ENCODE measurements at places on chromosomes 1 and 21.

DNA sequence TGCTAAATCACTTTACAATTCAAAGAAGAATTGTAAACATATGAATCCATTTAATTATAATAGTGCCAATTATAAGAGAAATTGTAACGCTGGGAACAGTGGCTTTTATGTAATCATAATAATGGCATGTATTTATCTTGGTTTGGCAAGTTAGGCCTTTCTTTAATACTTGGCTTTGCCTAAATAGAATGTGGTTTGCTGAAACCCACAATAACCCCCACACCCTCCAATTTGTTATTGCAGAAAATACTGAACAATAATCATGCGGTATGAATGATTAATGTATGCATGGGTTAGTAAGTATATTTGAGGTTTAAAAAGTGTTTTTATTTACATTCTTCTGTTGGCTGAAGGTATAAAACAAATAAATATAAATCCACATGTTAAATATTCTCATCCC is 138.2 kb downstream of the NFIA start:
- no peak for DNase-seq

- DNase-seq = no peak
Measured at GRCh38 chr1:198258491-198258890, 101.7 kb downstream of the NEK7 start.

DNA sequence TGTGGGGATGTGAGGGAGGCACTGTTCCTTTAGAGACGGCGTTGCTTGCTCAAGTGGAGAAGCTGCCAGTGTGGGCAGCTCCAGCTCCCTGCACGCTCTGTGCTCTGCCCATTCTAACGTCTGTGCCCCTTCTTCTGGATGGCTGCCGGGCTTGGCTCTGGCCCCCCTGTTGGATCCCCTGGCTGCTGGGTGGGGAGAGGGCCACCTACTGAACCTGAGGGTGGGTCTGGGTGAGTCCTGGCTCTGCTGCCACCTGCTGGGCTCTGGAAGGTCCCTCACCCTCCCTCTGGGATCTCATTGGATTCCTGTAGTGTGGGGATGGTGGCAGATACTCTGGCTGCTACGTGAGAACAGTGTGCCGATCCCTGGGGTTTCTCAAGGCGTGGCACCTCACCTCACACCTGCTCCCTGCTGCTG is 5.0 kb downstream of the PFKL start:
- DNase-seq = peak; percentile 32

GRCh38 chr1:156705321-156705917 is at the start of gene CRABP2:
CRABP2 (minus strand) TSS chr1:156705583; CDS start chr1:156705446, 137 bp downstream.
- peak; percentile 77 for DNase-seq

DNA sequence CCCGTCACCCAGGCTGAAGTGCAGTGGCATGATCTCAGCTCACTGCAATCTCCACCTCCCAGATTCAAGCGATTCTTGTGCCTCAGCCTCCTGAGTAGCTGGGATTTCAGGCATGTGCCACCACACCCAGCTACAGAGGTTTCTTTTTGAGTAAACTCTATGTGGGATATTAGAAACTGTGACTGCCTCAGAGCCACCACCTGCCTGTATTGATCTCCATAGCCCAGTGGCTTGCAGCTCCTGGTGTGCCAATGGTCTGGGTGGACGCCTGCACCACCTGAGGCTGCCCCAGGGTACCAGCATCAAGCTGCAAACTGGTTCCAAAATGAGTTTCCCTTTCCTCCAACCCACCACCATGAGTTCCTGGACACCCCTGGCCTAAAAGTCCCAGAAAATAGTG is 89.7 kb upstream of the SLC44A3 start:
- no peak for DNase-seq

DNA sequence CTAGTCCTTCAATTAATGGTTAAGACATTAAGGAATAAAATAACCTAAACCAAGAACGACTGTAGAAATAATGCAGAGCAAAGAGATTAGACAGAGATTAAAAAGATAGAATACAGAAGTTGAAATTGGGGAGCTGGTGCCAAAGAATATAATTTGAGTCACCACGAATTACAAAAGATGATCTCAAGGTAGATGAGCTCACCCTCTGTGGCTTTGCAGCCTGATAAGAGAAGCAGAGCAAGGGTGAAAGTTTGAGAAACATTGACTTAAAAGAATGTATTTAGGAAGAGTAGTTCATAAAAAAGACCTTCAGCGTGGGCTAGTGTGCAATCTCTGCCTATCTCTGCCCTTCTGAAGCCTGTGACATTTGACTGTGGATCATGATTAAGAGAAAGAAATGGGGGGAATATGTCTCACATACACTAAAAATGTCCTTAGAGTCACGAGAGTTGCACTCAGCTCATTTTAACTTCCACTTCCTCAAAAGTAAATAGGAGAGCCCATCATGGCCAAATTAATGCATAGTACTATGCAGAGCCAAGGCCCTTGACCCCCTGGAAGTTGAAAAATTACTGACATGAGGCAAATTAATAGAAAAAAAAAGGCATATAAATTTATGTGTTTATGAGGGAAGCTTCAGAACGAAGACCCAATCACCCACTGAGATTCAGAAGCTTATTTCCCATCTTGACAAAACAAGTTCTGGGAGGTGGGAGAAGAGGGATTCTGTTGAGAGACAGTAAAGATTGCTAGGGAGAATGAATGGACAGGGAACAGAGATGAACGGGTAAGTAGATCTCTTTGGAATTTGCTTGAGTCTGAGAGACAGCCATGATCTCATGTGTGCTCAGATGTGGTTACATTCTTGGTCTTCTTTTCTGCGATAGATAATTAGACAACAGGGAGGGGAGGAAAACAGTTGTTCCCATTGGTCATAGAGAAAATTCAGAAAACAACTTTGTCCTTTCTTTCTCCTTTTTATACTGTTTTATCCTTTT is 395.4 kb upstream of the LRRC7 start:
- DNase-seq = peak; percentile 32

GRCh38 chr1:173628888-173629287 is 6.2 kb upstream of the TEX50 start:
- no peak for DNase-seq

- DNase-seq = no peak
Measured at GRCh38 chr1:76294482-76295194, 220.1 kb downstream of the ST6GALNAC3 start.

DNA sequence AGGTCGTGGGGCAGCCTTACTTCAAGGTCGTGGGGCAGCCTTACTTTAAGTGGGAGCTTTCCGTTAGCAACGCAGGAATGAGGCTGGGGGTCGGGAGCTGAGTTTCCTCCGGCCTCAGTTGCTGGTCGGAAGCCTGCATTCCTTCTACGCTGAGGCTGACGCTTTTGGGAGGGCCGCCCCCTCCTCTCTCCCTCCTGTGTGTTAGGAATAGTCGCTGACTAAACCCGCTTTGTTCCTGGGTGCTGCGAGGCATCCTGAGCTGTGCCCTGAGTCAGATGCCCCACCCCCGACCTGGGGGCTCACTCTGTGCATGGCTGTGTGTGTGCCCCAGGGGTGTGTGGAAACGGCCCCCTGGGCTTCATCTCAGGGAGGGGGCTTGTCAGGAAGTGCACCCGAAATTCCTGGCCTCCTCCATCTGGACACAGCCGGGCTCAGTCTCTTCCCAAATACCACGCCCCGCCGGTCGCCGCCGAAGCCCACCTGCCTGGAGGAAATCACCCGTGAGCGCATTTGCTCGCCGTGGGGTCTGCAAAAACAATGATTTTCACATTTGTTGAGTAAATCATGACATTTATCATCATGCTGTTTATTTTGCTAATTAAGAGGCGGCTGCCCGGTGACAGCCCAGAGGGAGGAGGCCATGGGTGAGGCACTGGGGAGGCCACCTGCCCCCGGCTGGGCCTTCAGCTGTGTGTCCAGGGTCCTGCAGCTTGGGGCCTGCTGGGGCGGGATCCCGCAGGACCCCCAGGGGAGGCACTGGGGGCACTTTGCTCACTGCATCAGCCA is 121.4 kb downstream of the PRDM16 start:
- no peak for DNase-seq

GRCh38 chr1:47611992-47612391 is 174.1 kb downstream of the FOXD2 start:
- DNase-seq = no peak

GRCh38 chr1:233479110-233479890 is 134.6 kb upstream of the KCNK1 start:
- no peak for DNase-seq

DNA sequence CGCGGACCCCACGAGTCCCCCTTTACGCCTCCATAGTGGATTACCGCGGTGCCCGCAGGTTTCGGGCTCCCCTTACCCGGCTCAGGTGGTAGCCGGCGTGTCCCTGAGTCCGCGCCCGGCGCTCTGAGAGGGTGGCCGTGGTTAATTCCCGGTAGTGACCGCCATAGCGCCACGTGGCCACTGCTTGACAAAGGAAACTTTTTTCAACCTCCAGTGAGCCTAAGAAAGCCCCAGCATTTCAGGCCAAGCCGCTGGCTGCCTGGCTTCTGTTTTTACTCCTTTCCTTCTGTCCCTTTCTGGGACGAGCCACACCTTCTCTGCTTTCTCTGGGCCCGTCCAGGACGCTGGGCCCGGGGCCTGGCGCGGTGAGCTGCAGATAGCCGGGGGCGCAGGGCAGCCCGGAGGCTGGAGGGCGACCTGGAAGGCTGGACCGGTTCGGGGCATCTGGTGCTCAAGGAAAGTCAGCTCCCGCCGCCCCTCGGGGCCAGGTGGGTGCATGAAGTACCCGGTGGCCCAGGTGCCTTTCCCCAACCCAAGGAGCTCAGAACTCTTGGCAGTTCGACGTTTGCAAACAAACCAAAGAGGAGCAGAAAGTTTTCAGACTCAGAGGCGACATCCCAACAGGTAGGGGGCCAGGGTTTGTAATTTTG is 540 bp upstream of the C1orf198 start:
- DNase-seq = peak; percentile 65

GRCh38 chr1:149884433-149885338 is 14.7 kb upstream of the BOLA1 start:
- DNase-seq = peak; percentile 74

GRCh38 chr1:200473698-200474371 is 64.0 kb upstream of the ZNF281 start:
- no peak for DNase-seq

GRCh38 chr1:211349741-211350140 is 23.1 kb downstream of the TRAF5 start:
- DNase-seq = no peak

DNA sequence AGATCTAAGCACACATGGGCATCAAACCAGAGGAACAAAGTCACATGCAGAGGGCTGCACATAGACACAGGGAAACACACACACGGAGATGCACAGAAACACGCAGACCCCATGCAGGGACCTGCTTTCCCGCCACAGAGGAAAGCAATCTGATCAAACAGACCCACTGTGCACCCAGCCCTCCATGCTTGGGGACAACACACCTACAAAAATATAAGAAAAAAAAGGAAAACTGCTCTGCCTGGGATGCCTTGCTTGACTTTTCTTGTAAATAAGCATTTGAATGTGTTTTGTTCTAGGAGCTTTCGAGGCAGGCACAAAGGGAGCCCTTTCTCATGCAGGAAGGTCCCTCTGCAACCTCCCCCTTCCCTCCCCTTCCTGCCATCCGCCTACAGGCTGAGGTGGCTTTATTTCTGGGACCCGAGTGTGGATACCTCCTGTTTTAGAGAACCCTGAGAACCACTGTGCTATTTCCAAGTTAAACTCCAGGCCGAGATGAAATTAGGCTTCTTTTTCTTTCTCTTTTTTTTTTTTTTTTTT is 3.5 kb upstream of the ICMT start:
- DNase-seq = no peak

DNA sequence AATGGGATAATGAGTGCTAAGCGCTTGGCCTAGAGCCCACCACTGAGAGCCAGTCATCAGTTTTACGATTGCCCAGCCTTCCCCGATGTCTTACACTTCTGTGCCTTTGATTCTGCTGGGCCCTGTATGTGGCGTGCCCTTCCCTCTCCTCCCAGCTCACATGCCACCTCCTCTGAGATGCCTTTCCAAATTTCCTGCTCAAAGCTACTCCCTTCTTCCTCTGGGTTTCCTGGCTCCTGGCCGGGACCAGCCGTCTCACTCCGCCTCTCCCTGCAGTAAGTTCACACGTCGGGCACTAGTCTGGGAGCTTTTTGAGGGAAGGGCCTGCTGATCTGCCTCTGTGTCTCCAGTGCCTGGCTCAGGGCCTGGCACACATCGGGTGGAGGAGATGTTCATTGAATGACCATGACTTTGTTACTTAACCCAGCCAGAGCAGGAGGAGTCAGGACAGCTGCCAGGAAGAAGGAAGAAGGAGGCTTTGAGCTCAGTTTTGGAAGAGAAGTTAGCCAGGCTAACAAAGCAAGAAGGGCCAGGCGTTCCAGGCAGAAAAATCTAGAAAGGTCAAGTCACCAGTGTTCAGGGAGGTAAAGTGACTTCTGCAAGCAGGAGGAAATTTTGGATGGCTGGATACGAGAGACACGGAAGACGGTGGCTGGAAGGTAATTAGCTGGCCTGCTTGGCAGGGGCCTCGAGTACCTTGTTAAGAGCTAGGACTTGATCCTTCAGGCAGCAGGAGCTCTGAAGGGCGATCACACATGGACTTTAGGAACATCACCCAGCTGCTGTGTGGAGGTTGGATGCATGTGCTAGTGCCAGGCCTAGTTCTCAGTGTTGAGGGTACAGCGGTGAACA is 63.6 kb downstream of the EPHB2 start:
- DNase-seq = peak; percentile 28

- no peak for DNase-seq
Measured at GRCh38 chr1:97174039-97174704, 452.6 kb downstream of the PTBP2 start.

- DNase-seq = no peak
Measured at GRCh38 chr1:3079381-3080052, 10.5 kb downstream of the PRDM16 start.

- DNase-seq = no peak
Measured at GRCh38 chr1:19445417-19446342, 39.7 kb downstream of the CAPZB start.

DNA sequence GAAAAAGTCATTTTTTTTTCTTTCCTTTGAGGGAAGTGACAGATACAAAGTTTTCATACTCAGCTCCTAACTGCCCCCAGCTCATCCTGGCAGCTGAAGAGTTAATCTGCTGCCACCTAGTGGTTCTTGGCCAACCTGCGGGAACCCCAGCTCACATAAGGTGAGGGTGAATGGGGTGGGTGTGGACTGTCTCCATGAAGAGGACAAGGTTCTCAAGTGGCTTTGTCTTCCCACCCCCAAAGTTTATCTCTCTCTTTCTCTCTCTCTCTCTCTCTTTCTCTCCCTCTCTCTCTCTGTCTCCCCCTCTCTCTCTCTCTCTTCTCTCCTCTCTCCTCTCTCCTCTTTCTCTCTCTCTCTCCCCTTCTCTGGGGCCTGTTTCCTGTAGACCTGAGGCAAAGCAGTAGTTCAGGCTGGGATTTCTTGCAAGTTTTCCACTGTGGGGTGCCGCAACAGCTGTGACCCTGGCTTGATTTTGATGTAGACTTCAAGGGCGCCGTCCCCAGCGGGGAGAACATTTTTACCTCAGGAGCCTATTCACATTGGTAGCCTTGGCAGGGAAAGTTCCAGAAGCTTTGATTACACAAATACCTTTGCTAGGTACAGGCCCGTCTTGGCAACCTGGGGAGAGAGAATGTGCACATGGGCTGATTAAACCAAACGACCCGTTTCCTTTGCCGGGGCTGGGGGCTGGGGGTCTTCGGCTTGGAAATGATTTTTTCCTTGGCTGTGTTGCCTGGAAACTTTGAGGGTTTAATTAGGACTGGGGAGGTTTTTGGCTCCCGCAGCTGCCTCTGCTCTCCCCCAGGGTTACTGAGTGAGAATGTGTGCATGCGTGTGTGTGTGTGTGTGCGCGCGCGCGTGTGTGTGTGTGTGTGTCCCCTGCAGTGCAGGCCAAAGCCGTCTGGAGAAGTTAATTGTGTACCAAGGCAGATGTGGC is 135.9 kb downstream of the TM2D1 start:
- peak; percentile 63 for DNase-seq

- DNase-seq = no peak
Measured at GRCh38 chr1:224213438-224214119, 30.5 kb downstream of the DEGS1 start.

GRCh38 chr1:41239988-41240610 is 2.0 kb downstream of the SCMH1 start:
- no peak for DNase-seq

- DNase-seq = peak; percentile 58
Measured at GRCh38 chr1:185566995-185567394, 167.2 kb upstream of the HMCN1 start.

Data from suppressor macrophage (primary cell).